ENCODE measurements at places on chromosomes 1 and 21. TPM values are rescaled to one million over a fixed set of nuclear protein-coding genes. Genes with fewer than 3 reads are reported as not detected.

DNA sequence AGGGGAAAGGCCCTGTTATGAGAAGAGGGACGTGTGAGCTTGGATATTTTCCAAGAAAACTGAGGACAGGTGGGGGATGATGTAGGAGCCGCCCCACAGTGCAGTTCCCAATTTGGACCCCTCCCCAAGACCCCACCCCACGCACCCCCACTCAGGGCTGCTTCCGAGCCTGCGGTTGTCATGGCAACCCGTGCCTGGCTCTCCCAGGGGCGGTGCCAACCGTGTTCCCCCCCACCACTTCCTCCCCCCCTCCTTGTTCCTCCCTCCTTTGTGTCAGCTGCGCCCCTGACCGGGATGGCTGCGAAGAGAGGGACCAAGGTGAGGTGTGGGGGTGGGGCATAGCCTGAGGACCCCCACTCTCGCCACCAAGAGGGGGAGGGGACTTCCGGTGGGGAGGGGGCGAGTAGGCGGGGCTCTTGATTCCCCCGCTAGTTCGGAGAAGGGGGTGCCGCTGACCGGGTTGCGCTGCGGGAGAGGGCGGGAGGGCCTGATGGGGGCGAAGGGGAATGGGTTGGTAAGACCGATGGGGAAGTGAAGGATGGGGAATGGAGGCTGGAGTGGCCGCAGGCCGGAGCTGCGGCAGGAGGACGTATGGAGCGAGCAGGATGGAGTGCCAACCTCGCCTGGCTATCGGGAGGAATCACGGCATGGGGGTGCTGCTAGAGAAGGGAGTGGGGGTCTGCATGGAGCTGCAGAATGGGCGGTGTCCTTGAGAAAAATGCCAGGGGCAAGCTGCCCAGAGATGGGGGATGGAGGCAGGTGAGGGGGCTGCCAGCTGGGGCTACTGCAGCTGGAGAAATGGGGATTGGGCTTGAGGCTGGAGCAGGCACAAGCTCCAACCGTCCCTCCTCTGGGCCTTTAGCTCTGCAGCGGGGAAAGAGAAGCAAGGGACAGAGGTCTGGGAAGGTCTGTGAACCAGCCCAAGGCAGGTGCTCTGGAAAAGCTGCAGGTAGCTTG, 953 bp downstream of the TRIM46 start:
- DNase-seq = no peak

- DNase-seq = no peak
Observed at GRCh38 chr1:32729254-32730046, 26.9 kb upstream of the SYNC start.

DNA sequence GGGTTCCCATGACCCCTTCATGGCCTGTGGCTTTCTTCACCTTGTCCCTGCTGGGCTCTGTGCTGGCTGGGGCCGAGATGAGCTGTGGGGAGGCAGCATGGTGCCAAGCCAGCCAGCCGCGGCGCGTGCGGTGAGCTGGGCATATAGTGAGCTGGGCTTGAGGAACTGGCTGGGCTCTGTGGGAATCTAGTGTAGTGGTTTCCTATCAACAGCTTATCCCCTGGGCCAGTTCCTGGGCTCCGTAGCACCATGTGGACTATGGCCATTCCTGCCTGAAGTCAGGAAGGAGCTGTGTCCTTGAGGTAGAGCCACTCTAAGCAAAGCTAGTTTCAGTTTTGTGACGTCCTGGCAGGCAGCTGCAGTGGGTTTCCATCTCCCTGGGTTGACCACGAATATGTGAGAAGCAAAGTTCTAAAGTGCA, 1.8 kb downstream of the NCMAP start:
- DNase-seq = no peak

GRCh38 chr1:227321035-227321434, 2.7 kb upstream of the CDC42BPA start:
- DNase-seq = no peak

GRCh38 chr1:82227306-82228095, 426.8 kb downstream of the ADGRL2 start:
- no peak for DNase-seq

The NFIA gene
- total RNA-seq = 42.7 TPM

The CELSR2 gene
- total RNA-seq = 12.5 TPM
